ACHN (cell line): ENCODE measurements at places on chromosomes 16 and 17.

DNA sequence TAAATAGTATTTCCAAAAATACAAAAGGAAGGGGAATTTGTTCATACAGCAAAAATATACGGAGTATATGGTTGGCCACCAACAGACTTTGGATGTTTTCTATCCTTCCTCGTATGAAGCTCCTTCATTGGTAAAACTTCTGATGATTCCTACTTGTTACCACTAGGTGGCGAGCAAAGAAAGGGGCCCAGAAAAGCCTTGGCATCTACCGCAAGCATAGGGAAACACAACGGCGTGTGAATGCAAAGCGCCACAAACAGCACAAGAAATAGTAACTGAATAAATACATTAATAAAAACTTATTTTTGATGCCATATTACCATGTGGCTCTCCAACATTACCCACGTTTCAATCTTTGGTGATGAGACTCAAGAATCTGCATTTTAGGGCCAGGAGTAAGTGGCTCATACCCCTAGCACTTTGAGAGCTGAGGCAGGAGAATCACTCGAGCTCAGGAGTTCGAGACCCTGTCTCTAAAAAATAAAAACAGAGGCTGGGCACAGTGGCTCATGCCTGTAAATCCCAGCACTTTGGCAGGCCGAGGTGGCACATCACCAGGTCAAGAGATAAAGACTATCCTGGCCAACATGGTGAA is 34.5 kb downstream of the YWHAE start:
- peak; percentile 87 for DNase-seq

GRCh38 chr16:85138073-85138824 is 26.0 kb upstream of the CIBAR2 start:
- DNase-seq: no peak

DNA sequence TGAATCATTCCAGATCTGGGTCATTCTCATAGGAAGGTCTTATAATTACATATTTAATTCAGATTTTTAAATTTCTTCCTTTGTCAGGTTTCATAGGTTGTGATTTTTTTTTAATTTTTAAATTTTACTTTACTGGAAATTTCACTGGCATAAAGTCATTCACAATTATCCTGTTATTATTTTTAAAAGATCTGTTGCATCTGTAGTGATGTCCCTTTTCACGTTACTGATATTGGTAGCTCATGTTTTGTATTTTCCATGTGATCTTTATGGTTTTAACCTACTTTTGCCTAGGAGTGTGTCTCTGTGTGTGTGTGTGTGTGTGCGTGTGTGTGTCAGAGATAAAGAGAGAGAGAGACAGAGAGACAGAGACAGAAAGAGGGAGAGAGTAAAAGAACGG is 216.6 kb upstream of the KCNJ16 start:
- peak; percentile 22 for DNase-seq

DNA sequence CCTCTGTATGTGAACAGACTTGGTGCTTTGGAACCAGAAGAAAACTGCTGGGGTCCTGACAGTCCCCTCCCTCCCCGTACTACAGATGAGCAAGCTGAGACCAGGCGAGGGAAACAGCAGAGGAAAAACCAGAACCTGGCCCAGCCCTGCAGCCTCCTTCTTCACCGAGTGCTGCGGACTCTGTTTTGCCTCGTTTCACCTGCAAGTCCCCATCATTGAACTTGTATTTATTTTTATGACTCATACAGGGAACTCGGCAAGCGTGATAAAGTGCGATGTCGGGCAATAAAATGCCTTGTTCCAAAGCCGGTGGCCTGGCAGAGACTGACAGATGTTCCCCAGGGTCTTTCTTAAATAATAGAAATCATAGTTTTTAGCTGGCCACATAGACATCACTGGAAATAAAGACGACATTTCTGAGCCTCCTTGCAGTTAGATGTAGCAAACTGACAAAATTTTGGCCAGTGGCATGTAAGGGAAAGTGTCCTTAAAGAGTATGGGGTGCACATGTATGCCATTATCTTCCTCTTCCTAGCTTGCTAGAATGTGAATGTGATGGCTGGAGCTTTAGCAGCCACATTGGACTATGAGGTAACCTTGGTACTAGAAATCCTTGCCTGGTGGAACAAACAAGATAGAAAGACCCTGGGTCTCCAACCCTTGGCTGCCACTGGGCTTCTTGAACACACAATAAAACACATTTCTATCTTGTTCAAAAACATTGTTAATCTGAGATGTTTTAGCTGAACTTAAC is 128.6 kb downstream of the IRF8 start:
- no peak for DNase-seq

- no peak for DNase-seq
These were observed 23.6 kb upstream of the NLRP1 start for GRCh38 chr17:5607946-5608345.

DNA sequence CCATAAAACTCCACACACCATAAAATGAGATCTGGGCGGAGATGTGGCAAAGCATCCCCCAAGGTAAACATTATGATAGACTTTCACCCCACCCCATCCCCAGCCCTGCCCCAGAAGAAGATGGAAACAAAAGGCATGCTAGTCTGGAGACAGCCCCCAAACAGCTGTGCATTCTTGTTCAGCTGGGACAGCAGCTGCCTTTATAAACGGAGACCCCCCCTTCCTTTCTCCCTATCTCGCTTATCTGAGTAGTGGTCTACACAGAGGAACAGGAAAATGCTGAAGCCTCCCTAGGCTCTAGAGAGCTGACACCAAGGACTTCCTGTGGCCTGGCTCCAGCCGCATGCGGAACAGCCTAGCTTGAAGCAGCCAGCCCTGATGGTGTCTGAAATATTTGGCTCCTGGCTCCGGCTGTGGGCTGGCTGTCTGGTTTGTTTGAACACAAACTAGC is 190.3 kb upstream of the ANKFN1 start:
- no peak for DNase-seq

DNA sequence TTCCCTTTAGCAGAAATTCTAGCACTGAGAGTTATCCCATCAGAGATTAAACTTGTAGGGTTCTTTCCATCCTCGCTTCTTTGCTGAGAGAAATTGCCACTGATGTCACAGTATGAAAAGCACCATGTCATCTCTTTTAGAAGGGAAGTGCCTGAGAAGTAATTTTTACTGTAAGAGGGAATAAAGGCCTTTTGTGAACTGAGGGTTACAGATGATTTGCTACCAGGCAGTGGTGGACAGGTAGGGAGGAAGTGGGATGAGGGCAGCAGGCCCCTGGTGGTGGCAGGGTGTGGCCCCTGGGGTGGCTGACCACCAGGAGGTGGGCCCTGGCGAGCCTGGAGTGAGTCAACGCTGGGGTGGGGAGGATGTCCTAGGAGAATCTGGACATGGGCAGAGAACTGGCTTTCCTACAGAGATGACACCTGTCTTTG is 6.4 kb upstream of the MILR1 start:
- DNase-seq: no peak

DNA sequence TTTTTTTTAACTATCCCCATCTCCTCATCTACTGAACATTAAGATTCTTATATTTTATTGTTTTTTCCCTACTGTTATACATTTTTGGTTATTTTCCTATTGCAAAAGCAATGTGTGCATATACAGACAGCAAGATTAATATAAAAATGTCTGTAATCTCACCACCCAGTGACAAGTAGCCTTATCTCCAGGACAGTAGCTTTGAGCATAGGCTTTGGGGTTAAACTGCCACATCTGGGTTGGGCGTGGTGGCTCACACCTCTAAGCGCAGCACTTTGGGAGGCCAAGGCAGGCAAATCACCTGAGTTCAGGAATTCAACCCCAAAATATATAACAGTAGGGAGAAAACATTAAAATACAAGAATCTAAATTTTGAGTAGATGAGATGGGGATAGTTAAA is 27.4 kb upstream of the SSTR2 start:
- no peak for DNase-seq

GRCh38 chr17:1289695-1290094 is 10.2 kb downstream of the TRARG1 start:
- no peak for DNase-seq

DNA sequence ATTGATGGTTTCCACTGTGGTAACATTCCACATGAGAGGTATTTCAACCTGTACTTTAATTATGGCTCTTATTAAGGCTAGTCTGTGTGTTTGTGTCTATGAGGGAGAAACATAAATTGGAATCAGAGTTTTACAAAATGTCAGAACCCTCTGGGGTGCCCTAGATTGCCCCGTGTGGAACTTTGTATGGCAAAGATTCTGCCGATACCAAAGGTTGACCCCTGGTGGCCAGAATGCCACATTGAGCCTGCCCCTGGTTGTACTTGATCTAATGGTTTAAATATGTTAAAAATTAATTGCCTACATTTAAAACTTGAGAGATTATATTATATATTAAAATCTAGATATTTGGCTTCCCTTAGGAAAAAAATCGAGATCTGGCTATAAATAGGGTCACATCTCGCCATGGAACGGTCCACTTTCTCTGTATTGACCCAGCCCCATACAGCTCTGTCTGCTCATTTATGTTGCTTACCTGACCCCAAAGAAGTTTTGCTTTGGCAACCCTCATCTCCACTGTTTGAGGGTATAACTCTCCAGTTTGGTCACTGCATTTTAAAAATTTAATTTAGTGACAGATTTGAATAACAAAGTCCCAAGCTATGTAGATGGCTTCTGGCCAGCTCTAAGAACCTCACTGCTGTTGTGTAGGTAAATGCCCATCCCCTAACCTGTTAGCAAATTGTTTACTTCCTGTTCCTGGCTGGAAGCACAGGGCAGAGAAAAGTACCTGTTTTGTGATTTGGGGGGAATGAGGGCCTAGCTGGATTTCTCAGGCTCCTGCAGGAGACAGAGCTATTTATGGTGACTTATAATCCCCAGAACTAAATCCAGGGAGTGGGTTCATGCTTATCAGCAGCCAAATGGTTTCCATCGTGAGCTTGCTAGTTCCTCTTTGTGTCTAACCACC is 95.0 kb downstream of the PLCG2 start:
- peak; percentile 64 for DNase-seq

GRCh38 chr16:57403965-57404817 is at the start of gene CCL17:
Gene CCL17, plus strand, starts transcription at chr16:57404767. Its CDS starts 9,166 bp downstream, at chr16:57413933.
- no peak for DNase-seq

DNA sequence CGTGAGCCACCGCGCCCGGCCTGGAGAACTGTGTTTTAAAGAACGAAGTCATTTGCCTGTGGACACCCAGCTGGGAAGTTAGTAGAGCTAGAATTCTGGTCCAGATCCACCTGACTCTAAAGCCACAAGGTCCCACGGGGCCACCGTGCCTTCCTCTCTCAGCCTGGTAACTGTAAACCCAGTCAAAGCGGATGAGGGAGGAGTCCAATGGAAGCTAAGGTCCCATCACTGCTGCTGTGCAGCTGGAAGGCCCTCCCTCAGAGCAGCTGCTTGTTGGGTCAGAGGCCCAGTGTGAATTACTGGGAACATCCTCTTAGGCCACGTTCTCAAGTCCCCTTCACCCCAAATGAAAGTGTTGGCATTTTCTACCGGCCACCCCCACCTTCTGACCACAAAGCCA is 48.8 kb upstream of the CACNG5 start:
- DNase-seq: no peak

DNA sequence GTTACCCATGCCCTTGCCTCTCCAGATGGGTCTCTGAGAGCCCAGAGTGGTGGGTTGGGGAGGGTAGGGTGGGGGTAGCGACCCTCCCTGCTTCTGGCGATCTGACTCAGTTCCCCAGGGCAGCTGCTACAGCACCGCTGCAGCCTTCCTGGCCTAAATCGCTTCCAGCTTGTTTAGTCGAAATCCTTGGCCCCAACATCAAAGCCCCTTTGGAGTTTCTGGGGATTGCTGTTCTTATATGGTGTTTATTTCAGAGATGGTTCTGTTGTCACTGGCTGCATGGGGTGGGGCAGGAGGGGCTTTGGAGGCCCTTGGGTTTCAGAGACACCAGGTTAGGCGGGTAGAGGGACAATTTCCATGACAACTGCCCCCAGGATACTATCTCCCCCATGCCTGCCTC is 35.9 kb downstream of the FZD2 start:
- DNase-seq: no peak

GRCh38 chr17:67575325-67575724 is 142.4 kb upstream of the NOL11 start:
- no peak for DNase-seq

GRCh38 chr17:38777641-38778250 is 21.6 kb downstream of the PIP4K2B start:
- no peak for DNase-seq

- DNase-seq: no peak
These were observed 785.5 kb upstream of the RBFOX1 start for GRCh38 chr16:6547131-6547530.

DNA sequence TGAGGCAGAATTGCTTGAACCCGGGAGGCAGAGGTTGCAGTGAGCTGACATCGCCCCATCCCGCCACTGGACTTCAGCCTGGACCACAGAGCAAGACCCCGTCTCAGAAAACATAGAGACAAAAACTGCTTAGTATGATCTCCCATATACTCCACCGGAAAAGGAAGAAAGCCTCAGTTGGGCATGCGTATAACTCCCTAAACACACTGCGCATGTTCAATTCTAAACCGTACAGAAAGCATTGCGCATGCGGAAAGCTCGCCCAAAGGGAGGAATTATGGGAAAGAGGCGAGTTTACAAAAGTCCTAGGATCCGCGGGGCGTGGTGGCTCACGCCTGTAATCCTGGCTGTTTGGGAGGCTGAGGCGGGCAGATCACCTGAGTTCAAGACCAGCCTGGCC is 312.7 kb upstream of the ERCC4 start:
- no peak for DNase-seq

GRCh38 chr16:1034230-1035065 is 38.1 kb upstream of the SSTR5 start:
- no peak for DNase-seq

DNA sequence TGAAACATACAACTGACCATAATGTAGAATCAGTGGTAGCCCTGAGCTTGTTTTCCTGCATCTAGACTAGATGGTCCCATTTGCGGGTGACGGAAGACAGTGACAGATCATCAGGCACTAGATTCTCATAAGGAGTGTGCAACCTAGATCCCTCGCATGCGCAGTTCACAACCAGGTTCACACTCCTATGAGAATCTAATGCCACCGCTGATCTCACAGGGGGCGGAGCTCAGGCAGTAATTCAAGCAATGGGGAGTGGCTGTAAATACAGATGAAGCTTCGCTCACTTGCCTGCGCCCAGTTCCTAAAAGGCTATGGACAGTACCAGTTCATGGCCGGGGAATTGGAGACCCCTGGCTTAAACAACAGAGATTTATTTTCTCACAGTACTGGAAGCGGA is 656.3 kb downstream of the HS3ST4 start:
- no peak for DNase-seq
